Type B pancreatic cell (in vitro differentiated cells): ENCODE measurements at places on chromosomes 2 and 18. TPM values are rescaled to one million over a fixed set of nuclear protein-coding genes. Genes with fewer than 3 reads are reported as not detected.

TRAF3IP1 gene
- total RNA-seq: 20.9 and 21.0 TPM in 2 replicates

GRCh38 chr18:66271962-66272361, 331.9 kb downstream of the CDH19 start:
- no peak for DNase-seq
- no peaks in the 10 kb centered on the region for H3K4me1 ChIP-seq
- H3K36me3 ChIP-seq: no peaks in the 10 kb centered on the region
- H3K4me3 ChIP-seq: no peak overlapping the region

DNA sequence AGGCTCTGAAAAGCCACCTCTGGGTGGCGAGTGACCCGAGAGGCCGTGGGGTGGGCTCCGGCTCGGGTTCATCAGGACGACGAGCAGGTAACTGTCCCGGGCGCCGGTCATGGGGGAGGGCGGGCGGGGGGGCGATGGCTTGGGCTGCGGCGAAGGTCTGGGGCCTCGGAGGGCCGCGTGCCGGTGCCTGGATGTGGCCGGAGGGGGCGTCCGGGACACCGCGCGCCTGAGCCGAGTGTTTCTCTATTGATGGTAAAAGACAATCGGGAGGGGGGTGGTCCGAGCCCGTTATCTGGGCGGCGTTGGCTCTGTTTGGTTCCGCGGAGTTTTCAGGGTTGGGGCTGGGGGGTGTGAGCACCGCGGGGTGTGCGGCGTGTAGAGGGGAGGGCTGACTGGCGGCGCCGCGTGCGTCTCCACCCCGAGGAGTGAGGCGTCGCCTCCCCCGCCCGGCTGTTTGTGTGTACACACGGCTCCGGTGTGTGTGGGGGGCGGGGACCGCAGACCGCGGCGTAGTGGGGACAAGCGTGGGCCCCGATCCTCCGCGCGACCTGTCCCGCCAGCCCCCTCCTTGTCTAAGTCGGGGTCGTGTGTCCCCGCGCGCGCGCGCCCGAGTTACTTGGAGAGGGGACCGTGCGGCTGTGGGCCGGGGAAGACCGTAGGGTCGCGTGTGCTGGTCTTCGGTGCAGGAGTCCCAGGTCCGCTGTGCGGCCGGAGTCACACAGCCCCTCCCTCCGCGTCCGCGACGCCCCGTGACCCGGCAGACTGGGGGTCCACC, 1.6 kb downstream of the CTIF start:
- H3K27me3 ChIP-seq: no peaks in the 10 kb centered on the region
- H3K36me3 ChIP-seq: no peaks in the 10 kb centered on the region
- peak overlapping the region; percentile 93 for H3K4me3 ChIP-seq
- peaks cover 34% of the 10 kb centered on the region for H3K4me1 ChIP-seq
- peak; percentile 79 for DNase-seq
- H3K27ac ChIP-seq: peak overlapping the region; percentile 65

DNA sequence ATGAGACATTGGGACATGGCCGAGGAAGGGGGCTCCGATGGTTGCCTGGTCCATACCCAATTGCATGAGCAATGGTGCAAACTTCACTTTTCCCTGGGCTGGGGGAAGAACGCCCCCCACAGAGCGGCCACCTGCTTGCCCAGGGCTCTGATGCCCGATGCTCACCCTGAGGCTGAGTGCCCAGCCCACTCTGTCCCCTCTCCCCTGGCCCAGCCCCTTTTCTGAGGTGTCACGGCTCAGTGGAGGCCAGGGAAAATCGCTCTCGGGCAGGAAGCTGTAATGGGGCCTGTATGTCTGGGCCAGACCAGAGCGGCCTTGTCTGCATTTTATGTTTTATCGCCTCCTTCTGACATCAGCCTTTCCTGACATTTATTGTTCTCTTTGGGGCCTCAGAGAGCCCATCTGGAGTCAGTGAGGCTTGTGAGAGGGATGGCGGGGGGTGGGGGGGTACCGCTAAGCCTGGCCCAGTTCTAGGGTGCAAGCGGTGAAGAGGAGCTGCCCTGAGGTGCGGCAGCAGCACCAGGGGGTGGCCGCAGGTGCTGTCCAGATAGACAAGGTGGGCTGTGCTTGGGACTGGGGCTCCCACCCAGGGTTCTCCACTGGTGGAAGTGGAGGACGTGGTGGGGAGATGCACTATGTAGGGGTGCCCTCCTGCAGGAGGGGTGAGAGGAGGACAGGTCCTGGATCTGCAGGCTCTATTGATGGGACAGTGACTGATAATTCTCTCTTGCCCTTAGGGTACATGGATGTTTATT, 46.2 kb downstream of the INHBB start:
- no peak overlapping the region for H3K4me3 ChIP-seq
- H3K27ac ChIP-seq: no peak overlapping the region
- peak; percentile 59 for DNase-seq
- H3K36me3 ChIP-seq: no peaks in the 10 kb centered on the region
- H3K27me3 ChIP-seq: peaks cover 12% of the 10 kb centered on the region
- peaks cover 3% of the 10 kb centered on the region for H3K4me1 ChIP-seq

DNA sequence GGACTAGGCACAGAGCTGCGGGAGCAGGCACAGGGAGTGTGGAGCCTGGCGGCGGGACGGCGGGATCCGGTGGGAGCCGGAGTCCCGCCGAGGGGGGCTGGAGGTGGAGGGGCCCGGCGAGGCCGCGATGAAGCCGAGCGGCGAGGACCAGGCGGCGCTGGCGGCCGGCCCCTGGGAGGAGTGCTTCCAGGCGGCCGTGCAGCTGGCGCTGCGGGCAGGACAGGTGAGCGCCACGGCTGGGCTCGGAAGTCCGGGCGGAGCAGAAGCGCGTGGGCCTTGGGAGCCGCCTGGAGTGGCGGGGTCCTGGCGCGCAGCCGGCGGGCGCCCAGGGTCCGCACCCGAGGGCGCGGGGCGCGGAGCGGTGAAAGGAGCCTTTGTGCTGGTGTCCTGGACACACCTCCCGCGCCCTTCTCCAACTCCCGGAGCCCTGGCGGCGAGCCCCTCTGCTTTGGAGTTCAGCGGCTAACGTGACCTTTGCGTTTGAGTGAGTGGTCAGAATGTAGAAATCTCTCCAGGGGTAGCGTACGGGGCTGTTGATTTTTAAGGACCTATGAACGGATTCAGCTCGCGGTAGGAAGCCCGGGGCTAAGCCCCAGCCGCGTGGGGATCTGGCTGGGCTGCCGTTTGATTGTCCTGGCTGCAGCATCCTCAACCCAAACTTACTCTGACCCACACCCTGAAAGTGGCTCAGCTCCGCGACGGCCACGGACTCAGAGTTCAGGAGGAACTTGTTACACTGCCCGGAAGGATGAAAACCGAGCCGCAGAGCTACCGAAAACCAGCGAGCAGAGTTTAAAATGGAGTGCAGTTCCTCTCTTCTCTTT, 448 bp downstream of the IMPA2 start:
- no peak for DNase-seq
- H3K27ac ChIP-seq: peak overlapping the region; percentile 91
- peaks cover 29% of the 10 kb centered on the region for H3K4me1 ChIP-seq
